ENCODE measurements at places on chromosomes 5 and 9. TPM values are rescaled to one million over a fixed set of nuclear protein-coding genes. Genes with fewer than 3 reads are reported as not detected.
A peak's percentile ranks its signal among the peaks of the same experiment; 100 is the strongest.

GRCh38 chr9:121773286-121773953 is 122.0 kb downstream of the DAB2IP start:
- DNase-seq: no peak

GRCh38 chr9:94703488-94704140 is 22.9 kb upstream of the AOPEP start:
- no peak for DNase-seq

GRCh38 chr5:179485845-179486575 is 64.3 kb upstream of the RUFY1 start:
- DNase-seq: no peak

GRCh38 chr9:137320555-137321384 is 18.7 kb upstream of the NRARP start:
- no peak for DNase-seq

GRCh38 chr9:76761448-76761847 is 2.8 kb upstream of the PCA3 start:
- DNase-seq: no peak

DNA sequence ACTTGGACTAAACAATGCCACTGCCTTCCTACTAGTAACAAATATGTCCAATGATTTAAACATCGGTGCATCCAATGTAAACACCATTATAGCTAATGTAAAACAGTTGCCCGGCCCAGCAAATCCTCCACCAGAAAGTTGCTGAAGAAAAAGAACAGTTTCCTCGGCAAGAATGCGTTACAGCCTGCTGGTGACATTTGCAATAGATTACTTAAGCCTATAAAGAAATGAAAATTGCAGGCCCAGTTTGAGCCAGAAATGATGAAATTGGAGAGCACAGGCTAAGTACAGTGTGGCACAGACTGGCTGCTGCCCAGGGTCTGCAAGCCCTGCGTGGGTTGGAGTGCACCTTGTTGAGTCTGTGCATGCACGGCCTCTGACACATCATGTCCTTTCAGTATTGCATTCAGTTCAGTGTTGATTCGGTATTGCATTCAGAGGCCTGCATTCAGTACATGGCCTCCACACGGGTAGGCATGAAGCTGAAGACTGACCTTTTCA is 406.0 kb upstream of the KLF4 start:
- no peak for DNase-seq

- DNase-seq: no peak
Observed at GRCh38 chr5:124661317-124662141, 84.9 kb downstream of the ZNF608 start.

GRCh38 chr5:148760945-148761638 is 65.3 kb upstream of the ADRB2 start:
- no peak for DNase-seq

DNA sequence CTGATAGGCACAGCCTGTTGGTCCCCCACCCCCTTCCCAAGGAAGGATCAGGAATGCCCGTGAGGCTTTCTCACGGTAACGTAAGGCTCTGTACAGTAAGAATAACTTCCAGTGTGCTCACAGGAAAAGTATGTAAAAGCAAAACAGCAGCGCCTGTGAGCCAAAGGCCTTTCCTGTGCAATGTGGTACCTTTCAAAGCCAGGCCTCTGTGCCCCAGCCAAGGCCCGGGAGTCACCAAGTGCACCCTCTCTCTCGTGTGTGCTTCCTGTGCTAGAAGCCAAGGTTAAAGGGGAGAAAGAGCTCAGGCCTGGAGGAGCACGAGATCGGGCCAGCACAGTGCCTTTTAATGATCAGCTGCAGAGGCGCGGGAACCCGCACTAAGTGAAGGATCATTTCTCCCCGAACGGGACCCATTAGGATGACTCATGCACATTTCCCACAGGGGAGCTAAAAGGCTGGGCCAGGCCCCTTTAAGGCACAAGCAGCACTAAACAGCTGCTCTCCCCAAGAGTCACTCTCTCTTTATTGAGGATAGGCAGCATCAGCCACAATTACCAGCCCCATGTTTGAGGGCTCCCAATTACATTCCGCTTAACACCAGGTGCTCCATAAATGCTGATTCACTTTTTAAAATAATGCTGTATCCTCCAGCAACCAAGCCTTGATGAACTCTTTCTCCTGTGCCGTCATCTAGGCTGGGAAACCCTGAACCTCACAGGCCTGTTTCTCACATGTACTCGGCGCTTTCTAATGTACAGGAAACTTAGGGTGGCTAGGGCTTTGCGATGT is 42.8 kb downstream of the SHB start:
- DNase-seq: peak; percentile 71

DNA sequence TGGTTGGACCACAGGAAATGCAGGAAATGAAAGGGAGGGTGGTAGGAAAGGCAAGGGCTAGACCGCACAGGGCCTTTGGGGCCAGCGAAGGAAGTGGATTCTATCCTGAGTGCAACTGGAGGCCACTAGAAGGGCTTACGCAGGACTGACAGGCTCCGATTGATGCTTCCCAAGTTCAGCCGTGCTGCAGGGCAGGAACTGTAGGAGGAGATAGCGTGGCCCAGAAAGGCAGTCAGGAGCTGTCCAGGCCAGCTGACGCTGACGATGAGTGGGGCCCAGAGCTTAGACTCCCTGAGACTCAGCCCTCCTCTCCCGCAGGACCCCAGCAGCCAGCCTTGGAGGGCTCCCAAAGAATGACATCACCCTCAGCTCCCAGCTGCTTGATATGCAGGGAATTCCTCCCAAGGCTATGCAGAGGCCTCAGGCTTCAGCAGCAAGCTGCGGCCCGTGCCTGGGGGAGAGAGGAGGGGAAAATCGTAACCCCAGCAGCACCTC is 48.8 kb downstream of the KCNIP1 start:
- DNase-seq: peak; percentile 87

GRCh38 chr5:156186760-156187159 is 140.2 kb upstream of the SGCD start:
- no peak for DNase-seq

DNA sequence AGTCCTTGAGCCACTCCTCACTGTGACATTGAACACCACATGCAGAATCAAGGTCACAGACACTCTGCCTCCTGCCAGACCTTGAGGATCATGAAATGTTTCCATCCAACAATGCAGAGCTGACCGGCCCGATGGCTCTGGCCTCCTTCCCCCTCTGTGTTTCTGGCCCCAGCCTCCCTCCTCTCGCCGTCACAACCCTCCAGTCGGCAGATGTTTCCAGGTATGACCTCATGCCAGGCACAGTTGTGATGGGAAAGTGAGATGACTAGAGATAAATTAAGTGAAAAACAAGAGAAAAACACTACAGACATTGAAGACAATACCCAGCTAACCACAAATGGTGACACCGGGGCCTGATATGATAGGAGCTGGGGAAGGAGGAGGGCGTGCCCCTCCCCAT is 9.8 kb downstream of the NTNG2 start:
- no peak for DNase-seq

DNA sequence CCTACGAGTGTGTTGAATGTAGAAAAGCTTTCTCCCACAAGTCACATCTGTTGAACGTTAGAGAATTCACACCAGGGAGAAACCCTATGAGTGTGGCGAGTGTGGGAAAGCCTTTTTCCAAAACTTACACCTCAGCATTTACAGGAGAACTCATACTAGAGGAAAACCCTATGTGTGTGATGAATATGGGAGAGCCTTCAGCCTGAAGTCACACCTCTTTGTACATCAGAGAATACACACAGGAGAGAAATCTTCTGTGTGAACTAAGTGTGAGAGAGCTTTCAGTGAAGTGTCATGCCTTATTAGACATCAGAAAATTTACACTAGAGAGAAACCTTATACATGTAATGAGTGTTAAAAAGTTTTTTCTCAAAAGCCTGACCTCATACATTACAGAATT is 41.8 kb upstream of the GPX3 start:
- DNase-seq: no peak

GRCh38 chr5:127746756-127747155 is 43.6 kb downstream of the CCDC192 start:
- no peak for DNase-seq

DNA sequence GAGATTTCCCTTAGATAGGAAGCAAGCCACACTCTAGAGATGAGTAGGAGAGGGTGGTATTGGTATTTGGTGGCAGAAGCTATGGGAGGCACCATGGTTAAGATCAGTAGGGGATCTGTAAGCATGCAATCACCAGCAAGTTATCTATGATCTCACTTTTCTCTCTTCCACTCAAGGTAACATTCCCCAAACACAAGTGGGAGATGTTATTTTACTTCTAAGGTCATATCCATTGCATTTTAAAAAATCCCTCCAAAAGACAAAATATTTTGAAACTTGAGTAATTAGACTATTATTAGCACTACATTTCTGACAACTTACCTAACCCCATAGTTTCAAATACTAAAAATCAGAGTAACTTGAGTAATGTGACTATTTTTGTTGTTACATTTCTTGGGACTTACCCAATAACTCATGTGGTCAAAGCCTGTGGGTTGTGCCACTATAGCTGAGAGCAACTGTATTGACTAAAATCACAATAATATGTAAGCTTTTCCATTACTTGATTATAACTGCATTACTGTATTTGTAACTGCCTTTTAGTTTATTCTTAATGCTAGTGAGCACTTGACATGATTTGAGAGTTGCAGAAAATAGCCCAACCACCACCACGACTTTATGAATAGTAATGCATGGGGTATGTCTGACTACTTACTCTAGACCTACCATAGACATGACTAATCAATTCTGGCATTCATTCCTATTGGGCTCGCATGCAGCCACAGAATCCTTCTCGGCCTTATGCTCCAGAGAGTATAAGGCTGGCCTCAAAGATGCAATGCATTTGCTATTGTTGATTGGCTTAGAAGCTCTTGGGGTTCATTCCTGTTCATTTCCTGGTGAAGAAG is 264.7 kb downstream of the TRIM32 start:
- no peak for DNase-seq

DNA sequence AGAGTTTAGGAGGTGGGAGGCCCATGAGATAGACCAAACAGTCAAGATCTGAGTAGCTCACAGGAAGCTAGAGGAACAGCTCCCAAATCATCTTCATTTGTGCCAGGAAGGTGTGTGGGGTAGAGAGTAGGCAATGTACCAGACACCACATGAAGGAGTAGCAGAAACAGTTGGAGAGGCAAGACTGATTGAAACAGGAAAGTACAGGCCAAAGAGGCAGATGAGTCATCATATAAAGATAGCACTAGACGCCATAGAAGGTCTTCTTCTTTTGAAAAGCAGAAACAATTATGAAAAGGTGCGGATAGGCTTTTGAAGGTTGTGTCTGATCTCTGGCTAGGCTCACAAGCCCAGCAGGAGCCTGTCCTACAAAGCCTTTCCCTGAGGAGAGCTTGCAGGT is 62.7 kb upstream of the PALM2AKAP2 start:
- no peak for DNase-seq

DNA sequence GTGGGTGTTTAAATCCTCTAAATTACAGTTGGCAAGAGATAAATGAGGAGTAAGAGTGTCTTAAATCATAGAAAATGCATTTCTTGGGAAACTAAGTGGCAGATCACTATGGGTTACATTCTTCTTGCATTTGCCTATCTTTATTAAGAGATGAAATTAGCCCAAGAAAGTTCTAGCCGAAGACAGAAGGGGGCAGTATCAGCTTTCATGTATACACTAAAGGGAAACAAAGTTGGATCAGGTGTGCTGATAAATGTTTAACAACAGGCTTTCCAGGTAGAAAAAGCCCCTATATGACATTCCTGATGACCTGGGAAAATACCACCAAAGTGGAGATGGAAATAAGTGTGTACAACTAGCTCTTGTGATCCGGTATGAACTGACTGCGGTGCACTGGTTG is 81.9 kb upstream of the TLR4 start:
- DNase-seq: no peak

SNX24 gene
- total RNA-seq: 16.5 TPM

ENTPD2 gene
- 2.4 TPM for total RNA-seq

LMX1B gene
- not detected for total RNA-seq

FUT7 gene
- not detected for total RNA-seq

SNCB gene
- not detected for total RNA-seq

LPAR1 gene
- total RNA-seq: 38.0 TPM

All from uterus (tissue), 4 donors.